ENCODE measurements at places on chromosomes 5 and 9. TPM values are rescaled to one million over a fixed set of nuclear protein-coding genes. Genes with fewer than 3 reads are reported as not detected.

GRCh38 chr5:171850324-171850947 lies 64.8 kb downstream of the SMIM23 start:
- no peak for DNase-seq
- no peaks in the 10 kb centered on the region for H3K4me1 ChIP-seq
- peaks cover 3% of the 10 kb centered on the region for H3K36me3 ChIP-seq

DNA sequence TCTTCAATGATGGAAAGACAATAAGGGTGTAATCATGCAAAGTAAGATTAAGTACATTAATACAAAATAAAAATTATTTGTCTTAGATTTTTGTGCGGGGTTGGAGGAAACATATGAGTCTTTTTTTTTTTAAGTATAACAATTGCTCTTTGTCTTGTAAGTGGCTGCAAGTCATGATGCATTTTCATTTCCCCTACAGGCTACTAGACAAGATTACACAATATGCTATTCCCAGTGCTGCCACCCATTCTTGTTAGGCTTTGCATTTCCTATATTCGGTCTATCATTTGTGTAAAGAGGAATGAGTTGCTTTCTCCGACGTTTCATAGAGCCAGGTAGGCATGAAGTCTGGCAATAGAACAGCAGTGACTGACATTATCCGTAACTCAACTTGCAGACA lies 294.2 kb upstream of the CYLC2 start:
- H3K27ac ChIP-seq: no peak overlapping the region
- no peak for DNase-seq
- H3K4me3 ChIP-seq: no peak overlapping the region
- no peaks in the 10 kb centered on the region for H3K27me3 ChIP-seq

NSUN2 gene
- 63.2 TPM for total RNA-seq

DNA sequence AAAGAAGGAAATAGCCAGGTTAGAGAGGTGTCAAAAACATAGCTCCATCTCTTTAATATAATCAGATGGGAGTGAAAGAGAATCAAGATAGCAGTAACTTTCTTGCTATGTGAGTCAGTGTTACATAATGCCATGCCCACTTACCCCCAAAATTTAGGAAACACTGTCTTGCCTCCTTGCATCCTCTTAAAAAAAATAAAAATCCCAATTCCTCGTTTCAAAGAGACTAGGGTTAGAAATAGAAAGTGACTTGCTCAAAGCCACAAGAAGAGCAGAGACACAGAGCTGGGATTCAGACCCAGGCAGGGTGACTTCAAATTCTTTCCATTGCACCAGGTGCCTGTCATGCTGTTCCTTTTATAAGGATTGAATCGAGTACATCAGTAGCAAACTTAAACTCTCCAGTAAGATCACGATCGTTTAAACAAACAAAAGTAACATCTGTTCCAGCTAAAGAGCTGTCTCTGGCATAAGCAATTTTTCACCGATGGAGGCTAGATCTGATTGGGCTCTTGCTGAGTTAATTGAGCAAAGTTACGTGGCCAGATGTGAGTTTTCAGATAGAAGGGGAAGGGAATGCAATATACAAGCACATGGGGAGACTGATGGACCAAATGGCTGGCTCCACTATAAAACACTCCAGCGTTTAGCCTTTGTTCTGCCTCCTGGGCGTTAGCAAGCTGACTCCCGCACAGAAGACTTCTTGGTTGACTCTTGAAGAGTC lies 176.9 kb downstream of the PALM2AKAP2 start:
- no peak overlapping the region for H3K4me3 ChIP-seq
- H3K4me1 ChIP-seq: peaks cover 7% of the 10 kb centered on the region

C9orf50 gene
- not detected for total RNA-seq
